ENCODE measurements at places on chromosomes 12 and 14.

GRCh38 chr12:107468182-107468581 lies 217.4 kb upstream of the PWP1 start:
- no peak for DNase-seq

GRCh38 chr12:94184995-94185719 lies 36.8 kb downstream of the PLXNC1 start:
- no peak for DNase-seq

DNA sequence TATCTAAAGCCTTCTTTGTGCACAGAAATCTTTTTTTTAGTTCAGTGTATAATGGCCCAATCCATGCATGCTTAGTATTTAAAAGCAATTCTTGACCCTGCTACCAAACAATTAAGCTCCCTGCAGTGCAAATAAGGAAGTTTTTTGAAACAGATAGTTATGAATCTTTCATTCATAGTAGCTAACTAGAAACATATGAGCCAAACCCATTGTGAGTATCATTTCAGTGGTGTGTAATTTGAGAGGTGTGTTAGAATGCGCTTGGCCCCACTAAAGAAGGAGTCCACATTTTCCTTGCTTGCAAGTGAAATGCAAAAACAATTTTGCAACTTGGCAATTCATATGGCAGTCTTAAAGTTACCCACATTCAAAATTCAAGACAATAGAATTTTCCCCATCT lies 14.4 kb downstream of the EPS8 start:
- DNase-seq: peak; percentile 77

DNA sequence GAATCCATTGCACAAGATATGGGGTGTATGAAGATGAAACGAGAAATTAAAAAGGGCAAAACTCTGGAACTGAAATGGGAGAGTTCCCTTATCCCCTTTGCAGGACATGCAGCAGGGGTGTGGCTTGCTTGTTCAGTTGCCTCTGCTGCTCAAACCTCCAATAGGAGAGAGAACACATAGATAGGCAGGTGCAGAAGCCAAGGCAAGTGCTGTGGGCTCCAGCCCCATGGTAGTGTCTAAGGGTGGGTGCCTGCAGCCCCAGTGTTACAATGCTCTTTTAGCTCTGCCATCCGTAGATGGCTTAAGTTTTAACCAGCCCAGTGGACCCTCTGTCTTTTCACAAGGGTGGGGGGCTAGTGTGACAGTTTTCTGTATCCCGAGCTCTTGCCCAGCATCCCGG lies 69.7 kb downstream of the CMAS start:
- no peak for DNase-seq

GRCh38 chr12:32773691-32774090 lies 18.0 kb upstream of the YARS2 start:
- DNase-seq: no peak

DNA sequence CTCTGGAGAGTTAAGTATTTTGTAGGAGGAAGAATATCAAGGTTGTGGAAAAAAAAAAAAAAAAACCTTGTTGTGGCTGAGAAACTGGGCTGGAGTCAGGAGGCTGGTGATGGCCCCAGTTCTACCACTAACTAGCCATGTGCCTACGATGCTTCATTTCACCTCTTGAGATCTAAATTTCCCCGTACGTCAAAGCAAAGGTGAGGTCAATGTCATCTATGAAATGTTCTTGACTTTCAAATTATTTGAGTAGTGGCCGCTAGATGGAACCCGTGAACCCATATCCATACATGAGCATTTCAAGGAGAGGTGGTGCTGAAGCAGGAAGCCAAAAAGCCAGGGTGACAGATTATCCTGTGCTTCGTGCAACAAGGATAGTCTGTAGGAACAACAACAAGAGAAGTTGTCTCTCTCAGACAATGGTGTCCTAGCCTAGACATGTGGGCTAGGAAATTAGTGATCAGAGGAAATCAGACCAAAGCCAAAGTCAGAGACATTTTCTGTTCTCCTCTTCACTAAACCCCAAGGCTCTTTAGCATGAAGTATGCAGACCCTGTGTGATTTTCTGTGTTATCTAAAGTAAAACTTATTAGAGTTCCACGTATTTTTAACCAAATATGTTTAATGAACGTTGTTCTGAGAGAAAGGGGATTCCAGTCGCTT lies 95.5 kb upstream of the ETV6 start:
- peak; percentile 24 for DNase-seq

DNA sequence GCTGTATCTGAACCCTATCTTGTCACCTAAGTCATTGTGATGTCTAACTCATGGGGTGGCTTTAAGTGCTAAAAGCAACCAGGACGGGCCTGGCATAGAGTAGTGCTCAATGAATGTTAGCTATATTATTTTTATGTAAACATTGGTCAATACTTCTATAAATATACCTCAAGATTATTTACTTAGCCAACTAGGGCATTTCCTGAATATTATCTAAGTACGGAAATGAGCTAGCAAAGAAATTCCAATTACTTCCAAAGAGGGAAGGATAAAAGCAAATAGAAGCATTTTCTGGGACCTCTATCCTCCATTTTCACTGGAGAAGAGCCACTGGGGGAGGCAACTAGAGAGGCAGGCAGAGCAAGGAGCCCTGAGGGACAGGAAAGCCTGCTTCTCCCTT lies 20.6 kb downstream of the CCDC92 start:
- no peak for DNase-seq

DNA sequence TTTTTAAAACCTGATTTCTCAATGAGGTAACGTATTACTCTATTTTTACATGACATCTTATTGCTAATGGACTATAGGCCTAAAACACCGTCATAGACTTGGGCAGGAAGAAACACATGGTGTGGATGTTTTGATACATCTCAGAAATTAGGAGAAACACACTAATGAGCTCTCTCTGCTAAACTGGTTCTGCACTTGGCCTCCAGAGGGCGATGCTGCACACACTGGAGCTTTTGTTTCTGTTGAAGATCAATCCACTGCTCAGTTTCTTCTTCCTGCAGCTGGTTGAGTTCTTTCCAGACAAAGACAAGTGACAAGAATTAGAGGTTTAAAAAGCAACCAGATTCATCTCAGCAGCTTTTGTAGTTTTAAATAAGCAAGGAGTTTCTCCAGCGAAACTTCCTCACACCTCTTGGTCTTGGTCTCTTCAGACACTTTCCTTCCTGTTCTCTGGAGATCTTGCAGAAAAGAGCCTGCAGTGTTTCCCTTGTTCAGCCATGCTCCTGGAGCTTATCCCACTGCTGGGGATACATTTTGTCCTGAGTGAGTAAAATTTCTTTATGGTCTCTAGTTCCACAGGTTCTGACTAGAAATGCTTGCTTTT lies 178.5 kb upstream of the OR4E1 start:
- no peak for DNase-seq

- DNase-seq: peak; percentile 71
These were observed 3.9 kb downstream of the CEBPE start for GRCh38 chr14:23115039-23115731.

DNA sequence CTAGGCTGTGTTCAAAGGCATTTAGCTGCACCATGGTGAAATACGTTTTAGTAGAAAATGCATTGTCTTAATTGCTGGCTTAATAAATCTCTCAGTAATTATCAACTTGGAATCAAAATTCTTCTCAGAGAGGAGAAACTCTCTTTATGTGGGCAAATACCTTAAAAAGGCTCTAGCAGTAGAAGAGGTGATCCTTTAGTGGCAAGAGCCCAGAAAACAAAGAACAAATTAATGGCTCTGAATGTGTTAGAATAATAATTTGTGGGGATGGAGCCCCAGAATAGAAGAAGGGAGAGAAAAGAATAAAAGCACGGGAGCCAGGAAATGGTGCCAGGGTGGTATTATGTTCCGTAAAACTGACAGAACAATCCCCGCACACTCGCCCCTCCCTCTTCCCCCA lies 14.8 kb downstream of the TSPAN8 start:
- DNase-seq: no peak

DNA sequence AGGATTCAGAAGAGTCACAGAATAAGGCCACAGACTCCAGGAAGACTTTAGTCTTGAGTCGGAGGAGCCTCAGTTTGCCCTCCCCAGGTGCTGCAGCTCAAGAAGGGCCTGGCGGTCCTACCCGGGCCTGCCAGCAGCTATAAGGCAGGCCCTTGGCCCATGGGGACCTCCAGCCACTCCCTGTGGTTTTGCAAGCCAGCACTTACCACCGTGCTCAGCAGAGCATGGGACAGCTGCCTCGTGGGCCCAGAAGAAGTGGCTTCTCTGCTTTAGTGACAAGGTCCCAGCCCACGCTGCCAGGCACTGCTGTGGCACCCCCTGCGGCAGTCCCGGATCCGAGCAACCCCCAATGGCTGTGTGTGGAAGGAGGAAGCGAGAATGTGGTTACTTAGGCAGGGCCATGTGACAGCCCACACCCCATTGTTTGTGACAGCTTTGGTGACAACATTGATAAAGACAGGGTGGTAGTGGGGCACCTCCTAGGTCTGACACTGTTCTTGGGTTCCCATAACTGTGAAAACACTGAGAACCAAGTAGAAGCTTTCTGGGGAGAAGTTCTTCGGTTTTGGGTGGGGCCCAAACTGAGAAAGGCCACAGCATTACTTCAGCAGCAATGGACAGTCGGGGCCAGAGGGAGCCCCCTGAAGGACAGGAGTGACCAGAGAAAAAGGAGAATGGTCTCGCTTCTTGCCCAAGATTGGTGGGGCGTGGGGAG lies at the start of gene SELPLG:
Gene SELPLG (minus strand): TSS at position 361 of the 715 bp plus-strand sequence. CDS start 9,587 bp downstream, outside the sequence.
- DNase-seq: no peak

DNA sequence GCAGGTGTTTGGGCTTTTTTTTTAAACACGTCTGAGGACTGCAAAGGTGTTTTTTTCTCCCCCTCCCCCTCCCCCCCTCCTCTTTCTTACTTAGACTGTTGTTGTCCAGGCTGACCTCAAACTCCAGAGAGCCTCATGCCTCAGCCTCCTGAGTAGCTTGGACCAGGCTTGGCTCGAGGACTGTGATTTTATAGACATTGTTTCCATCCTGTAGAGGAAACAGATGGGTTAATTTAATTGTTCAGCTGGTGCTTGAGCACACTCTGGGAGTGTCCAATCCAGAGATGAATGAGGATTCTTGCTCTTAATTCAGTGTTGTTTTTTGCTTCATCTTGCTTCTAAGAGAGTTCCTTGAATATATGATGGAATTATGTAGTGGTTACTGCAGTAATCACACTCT lies 42.1 kb downstream of the RASSF3 start:
- no peak for DNase-seq

GRCh38 chr12:67911275-67911600 lies 78.0 kb upstream of the IFNG-AS1 start:
- DNase-seq: no peak

DNA sequence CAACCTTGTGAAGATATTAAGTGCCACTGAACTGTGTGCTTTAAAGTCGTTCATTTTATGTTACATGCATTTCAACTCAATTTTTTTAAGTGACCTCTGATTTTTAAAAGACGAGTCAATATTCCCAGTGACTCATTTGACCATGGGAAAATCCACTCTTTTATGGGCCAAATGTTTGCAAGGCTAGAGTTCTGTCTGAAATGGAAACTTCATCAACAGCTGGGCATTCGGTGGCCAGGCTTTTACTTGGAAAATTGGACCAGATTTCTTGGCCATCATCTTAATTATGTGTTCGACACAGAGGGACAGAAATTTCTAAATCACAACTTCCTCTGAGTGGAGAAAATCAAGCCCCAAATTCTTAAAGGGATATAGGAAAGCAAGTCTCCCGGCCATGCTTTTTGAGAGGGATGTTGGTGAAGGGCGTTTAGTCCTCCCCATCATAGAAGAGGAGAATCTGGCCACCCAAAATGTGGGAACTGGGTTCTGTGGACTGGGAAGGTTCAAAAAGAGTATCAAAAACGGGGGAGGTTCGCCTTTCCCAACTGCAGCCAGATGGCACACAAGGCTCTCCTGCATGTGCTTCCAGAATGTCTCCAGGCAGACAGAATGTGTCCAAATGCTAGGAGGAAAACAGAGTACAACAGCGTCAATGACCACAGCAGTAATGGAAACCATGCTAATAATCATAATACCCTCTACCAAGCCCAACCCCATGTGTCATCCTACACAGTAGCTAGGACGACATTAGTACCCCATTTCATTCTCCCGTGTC lies 40.9 kb upstream of the FZD10 start:
- DNase-seq: no peak
